ENCODE measurements at places on chromosomes 11 and 22.

DNA sequence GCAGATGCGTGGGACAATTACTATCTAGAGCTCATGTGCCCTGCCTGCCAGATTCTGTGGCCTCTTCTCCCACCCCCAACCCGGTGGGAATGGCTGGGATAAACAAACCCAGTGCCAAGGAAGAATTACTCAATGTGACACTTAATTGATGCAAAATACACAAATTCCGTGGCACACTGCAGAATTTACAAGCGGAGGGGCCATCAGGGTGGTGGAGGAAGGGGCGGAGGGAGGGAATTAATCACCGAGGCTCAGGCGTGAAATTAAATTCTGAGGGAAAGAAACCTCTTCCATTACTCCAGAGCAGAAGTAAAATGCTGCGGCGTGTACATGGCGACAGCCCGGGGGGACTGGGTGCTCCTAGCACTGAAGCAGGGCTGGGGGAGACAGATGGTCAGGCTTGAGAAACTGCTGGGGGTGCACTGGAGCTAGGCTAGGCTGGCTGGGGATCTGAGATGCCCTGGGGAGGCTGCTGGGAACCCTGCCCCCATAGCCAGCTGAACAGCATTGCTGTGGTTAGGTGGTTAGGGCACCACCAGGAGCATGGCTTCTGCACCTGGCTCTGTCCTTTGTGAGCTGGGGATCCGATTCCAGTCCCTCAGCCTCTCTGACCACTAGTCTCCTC lies 200.6 kb downstream of the CEP164 start:
- no peak for DNase-seq

GRCh38 chr11:119350302-119350701 lies 3.8 kb upstream of the MFRP start:
- no peak for DNase-seq

DNA sequence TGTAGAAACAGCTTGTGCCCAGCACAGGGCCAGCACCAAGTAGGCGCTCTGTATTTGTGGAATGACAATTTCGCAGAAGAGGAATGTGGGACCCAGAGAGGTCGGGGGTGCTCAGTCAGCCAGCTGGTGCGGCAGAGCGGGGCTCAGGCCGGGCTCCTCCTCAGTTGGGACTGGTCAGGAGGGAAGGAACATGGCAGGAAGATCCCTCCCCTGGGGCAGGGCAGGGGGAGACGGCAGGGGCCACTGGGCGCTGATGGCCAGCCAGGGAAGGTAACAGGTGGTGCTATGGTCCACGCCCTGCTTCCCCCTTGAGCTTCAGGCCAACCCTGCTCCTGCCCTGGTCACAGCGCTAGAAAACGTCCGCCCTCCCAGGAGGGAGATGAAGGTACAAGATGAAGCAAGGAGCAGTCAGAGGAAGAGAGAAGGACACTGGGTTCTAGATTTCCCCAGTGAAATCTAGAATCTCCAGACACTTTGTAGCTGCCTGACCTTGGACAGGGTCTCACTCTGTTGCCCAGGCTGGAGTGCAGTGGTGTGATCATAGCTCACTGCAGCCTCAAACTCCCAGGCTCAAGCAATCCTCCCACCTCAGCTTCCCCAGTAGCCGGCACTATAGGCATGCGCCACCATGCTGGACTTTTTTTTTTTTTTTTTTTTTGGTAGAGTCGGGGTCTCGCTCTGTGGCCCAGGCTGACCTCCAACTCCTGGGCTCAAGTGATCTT lies 13.5 kb upstream of the SPI1 start:
- DNase-seq: no peak

DNA sequence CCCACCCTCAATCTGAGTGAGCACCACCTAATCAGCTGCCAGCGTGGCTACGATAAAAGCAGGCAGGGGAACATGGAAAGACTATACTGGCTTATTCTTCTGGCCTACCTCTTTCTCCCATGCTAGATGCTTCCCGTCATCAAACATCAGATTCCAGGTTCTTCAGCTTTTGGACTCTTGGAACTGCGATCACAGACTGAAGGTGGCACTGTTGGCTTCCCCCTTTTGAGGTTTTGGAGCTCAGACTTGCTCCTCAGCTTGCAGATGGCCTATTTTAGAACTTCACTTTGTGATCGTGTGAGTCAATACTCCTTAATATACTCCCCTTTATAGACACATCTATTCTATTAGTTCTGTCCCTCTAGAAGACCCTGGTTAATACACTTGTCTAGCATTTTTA lies 543.7 kb upstream of the RAG2 start:
- DNase-seq: no peak

All from stimulated activated naive CD8-positive, alpha-beta T cell treated with anti-CD3 and anti-CD28 coated beads, Interleukin-15, Interleukin-2, amounts not matched to agents 100 U/mL and 50 U/mL, for 24 hours (primary cell).